CD8-positive, alpha-beta memory T cell (primary cell): ENCODE measurements at places on chromosomes 13 and 19. TPM values are rescaled to one million over a fixed set of nuclear protein-coding genes. Genes with fewer than 3 reads are reported as not detected.
A peak's percentile ranks its signal among the peaks of the same experiment; 100 is the strongest.

DNA sequence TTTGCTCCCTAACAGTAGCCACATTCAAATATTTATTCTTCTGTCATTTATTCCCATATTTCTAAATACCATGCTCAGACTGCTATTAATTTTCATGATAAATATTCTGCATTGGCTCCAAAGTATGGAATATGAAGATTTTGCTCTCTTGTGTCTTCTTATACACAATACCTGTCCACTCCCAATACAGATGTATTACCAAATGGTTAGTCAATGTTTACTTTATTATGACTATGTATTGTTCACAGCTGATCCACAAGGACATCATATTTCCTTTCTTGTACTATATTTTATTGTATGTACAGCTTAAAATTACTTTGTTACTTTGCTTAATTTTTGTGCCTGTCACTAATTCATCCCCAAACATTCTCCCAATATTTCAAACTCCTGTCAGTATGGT, 322.3 kb downstream of the OXGR1 start:
- DNase-seq: no peak
- no peaks in the 10 kb centered on the region for H3K4me1 ChIP-seq
- no peak overlapping the region for H3K4me3 ChIP-seq
- no peaks in the 10 kb centered on the region for H3K36me3 ChIP-seq

DNA sequence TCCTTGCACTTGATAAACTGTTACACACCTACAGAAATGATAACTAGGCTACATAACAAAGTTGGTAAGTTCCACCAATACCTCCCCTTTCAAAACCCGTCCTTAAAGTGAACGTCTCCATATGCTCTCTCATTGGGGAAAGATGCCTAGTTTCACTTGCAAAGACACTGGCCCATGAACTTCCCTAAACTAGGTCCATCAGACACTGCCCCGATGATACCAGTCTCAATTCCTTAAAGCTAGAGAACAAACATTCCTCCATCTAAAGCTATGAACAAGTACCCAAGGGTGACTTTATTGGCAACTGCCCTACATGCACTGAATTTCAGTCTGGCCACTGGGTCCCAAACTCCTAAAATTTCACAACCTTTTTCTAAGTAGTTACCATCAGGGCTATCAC, 39.9 kb downstream of the FOXO1 start:
- H3K36me3 ChIP-seq: no peaks in the 10 kb centered on the region
- no peaks in the 10 kb centered on the region for H3K27me3 ChIP-seq
- no peak for DNase-seq
- no peak overlapping the region for H3K27ac ChIP-seq
- no peak overlapping the region for H3K4me3 ChIP-seq
- peaks cover 68% of the 10 kb centered on the region for H3K4me1 ChIP-seq

GRCh38 chr19:2740314-2740656, 468 bp upstream of the SLC39A3 start:
- no peaks in the 10 kb centered on the region for H3K36me3 ChIP-seq
- peaks cover 3% of the 10 kb centered on the region for H3K4me1 ChIP-seq

DNA sequence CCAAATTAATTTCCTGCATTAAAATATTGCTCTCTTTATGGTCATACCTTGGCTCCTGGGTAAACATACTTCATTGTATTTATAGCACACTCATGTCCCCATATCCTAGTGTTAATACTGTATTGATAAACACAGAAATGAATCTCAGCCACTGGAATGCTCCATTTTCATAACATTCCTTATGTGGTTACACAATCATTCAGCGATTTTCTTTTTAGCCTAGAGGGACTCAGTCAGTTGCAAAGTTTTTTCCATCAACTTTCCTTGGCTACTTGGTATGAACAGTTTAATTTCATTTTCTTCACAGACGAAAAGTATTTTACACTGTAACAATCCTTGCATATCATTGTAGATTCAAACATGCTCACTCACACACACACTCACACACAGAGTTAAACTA, 471.5 kb downstream of the FGF14 start:
- no peaks in the 10 kb centered on the region for H3K4me1 ChIP-seq
- no peaks in the 10 kb centered on the region for H3K36me3 ChIP-seq

GRCh38 chr13:110270507-110270906, 36.5 kb downstream of the COL4A1 start:
- no peak overlapping the region for H3K4me3 ChIP-seq
- no peak overlapping the region for H3K27ac ChIP-seq
- no peaks in the 10 kb centered on the region for H3K36me3 ChIP-seq
- H3K4me1 ChIP-seq: no peaks in the 10 kb centered on the region
- no peak for DNase-seq

- DNase-seq: no peak
- no peak overlapping the region for H3K4me3 ChIP-seq
- H3K27ac ChIP-seq: no peak overlapping the region
- no peaks in the 10 kb centered on the region for H3K4me1 ChIP-seq
- H3K27me3 ChIP-seq: no peaks in the 10 kb centered on the region
- H3K36me3 ChIP-seq: no peaks in the 10 kb centered on the region
Measured at GRCh38 chr13:102212729-102213128, 189.1 kb downstream of the FGF14 start.

DNA sequence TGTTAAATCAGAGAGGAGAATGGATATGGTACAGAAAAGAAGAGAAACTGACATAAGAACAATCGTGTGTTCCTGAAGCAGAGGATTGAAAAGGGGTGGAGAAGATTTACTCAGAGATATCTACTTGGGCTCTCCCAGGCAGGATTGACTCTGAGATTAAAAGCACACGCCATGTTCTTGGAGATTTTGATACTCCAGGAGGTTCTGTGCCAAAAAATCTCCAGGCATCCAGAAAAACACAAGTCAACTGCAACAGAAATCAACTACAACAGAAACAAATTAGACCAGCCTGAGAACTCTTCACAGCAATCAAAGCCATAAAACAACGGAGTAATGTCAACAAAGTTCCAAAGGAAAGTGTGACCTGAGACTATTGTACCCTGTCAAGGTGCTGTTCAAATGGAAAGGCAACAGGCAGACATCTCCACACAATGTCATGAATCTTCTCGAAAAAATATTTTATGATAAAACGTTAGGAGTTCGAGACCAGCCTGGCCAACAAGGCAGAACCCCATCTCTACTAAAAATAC, 104.2 kb downstream of the UBL3 start:
- H3K27ac ChIP-seq: no peak overlapping the region
- no peaks in the 10 kb centered on the region for H3K27me3 ChIP-seq
- DNase-seq: no peak
- no peaks in the 10 kb centered on the region for H3K36me3 ChIP-seq
- no peaks in the 10 kb centered on the region for H3K4me1 ChIP-seq

DNA sequence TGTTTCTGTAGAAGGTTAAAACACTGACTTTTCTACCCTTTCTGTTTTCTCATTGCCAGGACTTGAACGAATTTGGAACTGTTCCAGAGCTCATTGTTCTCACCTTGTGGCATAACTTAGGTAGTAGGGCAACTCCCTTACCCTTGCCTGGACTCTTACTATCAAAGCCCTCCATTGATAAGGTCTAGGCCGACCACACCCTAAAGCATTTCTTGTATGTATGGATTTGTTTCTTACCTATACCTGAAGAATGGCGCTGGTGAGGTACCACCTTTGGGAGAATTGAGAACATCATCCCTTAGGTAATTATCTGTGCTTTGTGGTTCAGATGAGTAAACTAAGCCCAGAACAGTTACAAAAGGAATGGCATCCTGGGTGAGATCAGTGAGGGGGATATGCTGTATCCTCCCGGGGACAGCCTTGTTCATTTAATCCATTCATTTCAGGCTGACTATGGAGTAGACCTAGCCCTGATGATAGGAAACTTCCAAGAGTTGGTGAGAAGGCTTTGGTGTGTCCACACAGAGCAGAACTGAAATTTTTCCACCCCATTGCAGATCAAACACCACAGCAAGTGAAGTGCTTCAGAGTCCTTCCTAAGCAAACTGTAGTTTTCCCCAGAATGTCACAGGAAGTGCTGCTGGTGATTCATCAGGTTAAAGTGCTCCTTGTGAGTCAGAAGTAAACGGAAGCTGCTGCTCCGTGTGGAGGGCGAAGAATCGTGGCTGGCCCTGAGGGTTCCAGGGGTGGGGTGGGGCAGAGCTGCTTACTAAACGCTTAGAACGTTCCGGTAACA, 113.0 kb downstream of the TEX26 start:
- H3K27me3 ChIP-seq: no peaks in the 10 kb centered on the region
- H3K27ac ChIP-seq: no peak overlapping the region
- no peaks in the 10 kb centered on the region for H3K36me3 ChIP-seq
- peaks cover 28% of the 10 kb centered on the region for H3K4me1 ChIP-seq

DNA sequence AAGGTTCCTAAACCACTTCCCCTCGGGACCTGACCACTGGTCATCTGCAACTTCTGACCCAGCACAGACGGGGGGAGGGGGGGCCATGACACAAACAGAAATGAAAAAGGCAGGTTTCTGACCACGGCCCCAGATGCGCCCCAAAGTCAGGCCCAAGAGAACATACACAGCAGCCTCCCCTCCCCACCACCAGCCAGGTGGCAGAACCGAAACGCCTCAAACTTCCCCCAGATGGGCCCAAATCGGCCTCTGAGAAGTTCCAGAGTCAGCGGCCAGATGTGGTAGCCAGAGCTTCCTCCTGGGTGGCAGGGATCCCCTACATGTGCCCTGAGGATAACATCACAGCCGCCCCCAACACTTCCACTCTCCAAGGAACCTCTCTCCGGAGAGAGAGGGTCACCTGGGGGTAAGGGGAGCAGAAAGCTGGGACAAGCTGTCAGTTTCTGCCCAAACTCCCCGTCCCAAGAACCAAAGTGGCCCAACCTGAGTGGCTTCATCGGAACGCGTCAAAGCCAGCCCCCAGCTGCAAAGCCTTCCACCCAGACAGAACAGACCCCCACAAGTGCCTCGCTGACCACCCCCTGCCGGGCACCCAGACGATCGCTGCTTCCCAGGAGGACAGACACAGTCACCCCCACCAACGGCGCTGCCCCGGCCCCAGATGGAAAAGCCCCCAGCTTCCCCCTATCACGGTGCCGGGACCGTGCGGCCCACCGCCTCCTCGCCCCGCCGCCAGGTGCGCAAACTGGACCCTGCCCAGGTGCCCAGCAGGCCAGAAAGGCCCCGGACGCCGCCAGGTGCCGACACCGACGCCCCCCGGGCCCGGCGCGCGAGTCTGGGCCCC, 800 bp downstream of the ELL start:
- peak overlapping the region; percentile 76 for H3K4me3 ChIP-seq
- no peaks in the 10 kb centered on the region for H3K36me3 ChIP-seq
- peaks cover 24% of the 10 kb centered on the region for H3K4me1 ChIP-seq
- no peaks in the 10 kb centered on the region for H3K27me3 ChIP-seq
- peak overlapping the region; percentile 92 for H3K27ac ChIP-seq

DNA sequence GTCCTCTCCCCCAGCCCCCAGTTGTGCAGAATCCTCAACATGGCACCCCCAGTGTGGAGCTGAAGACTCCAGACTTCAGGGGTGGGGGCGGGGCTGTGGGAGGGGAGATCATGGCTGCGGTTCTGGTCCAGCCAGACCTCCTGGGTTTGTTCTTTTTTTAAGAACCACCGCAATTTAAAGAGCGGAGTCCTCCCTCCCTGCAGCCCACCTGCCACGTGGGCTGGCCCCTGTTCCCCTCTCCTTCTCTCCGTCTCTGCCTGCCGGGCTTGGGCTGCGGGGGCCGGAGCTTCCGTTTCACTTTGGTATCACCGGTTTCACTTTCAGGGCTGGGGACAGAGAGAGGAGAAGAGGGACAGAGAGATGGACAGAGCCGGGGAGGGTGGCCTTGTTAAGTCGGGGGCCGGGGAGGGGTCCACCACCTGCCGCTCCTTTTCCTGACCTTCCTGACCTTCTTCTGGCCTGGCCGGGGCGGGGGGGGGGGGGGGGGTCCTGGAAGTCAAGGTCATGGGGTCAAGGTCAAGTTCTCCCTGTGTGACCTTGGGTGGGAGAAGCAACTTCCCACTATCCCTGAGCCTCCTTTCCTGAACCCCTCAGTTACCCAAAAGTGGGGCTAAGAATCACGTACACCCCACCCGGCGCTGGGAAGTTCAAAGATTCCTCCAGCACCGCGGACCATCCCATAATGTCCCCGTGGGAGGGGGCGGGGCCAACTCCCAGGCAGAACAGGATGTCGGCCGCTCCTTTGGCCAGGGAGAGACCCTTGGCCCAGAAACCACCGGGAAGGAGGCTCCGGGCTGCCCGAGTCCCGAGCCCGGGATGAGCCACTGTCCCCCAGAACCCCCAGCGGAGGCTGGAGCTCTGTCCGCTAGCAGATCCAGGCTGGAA, 11.3 kb upstream of the ZBTB7A start:
- no peaks in the 10 kb centered on the region for H3K27me3 ChIP-seq
- peaks cover 36% of the 10 kb centered on the region for H3K4me1 ChIP-seq
- H3K4me3 ChIP-seq: peak overlapping the region; percentile 73
- H3K36me3 ChIP-seq: no peaks in the 10 kb centered on the region
- peak; percentile 56 for DNase-seq

GRCh38 chr13:29963089-29963488, 112.7 kb upstream of the UBL3 start:
- peaks cover 9% of the 10 kb centered on the region for H3K4me1 ChIP-seq
- DNase-seq: no peak
- no peak overlapping the region for H3K4me3 ChIP-seq
- no peaks in the 10 kb centered on the region for H3K27me3 ChIP-seq
- no peaks in the 10 kb centered on the region for H3K36me3 ChIP-seq

DNA sequence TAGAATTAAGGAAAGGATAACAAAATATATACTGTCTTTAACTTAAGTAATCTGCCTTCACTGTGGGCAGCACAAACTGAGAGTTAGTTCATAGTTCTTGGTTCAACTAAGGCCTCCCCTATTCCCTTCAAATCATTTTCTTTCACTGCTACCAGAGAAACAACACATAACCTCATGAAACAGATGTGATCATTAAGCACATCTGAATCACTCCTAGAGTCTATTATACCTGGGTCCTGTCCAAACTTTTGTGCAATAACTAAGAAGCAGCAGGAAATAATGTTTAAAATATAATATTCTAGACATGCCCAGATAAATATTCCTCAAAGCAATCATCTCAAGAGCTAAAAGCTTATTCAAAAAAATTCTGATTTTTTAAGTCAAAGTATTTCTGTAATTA, 62.9 kb downstream of the ZC3H13 start:
- H3K4me3 ChIP-seq: no peak overlapping the region
- H3K4me1 ChIP-seq: no peaks in the 10 kb centered on the region
- no peaks in the 10 kb centered on the region for H3K27me3 ChIP-seq
- H3K27ac ChIP-seq: no peak overlapping the region

GRCh38 chr13:64266024-64266423, 2850.4 kb upstream of the PCDH20 start:
- no peak overlapping the region for H3K27ac ChIP-seq
- no peaks in the 10 kb centered on the region for H3K4me1 ChIP-seq
- no peak for DNase-seq
- H3K27me3 ChIP-seq: no peaks in the 10 kb centered on the region

CGB3 gene
- not detected for total RNA-seq

RAVER1 gene
- total RNA-seq: 91.5 TPM

ZNF524 gene
- 15.8 TPM for total RNA-seq

ZNF625 gene
- 3.8 TPM for total RNA-seq

MBD3L2 gene
- total RNA-seq: not detected

RINL gene
- total RNA-seq: 82.3 TPM

SPINT2 gene
- 27.9 TPM for total RNA-seq

ZNF808 gene
- total RNA-seq: 28.2 TPM

ZNF579 gene
- total RNA-seq: 6.6 TPM

SPTBN4 gene
- total RNA-seq: 0.49 TPM

TUBA3C gene
- total RNA-seq: not detected

PLK5 gene
- not detected for total RNA-seq

BEST2 gene
- not detected for total RNA-seq
